ENCODE measurements at places on chromosomes 1 and 21. TPM values are rescaled to one million over a fixed set of nuclear protein-coding genes. Genes with fewer than 3 reads are reported as not detected.

Gene B3GALT6
- 12.5 TPM for total RNA-seq

Gene SAMD13
- 21.0 TPM for total RNA-seq

Gene CYP4B1
- 0.98 TPM for total RNA-seq

Gene CRYAA
- total RNA-seq = not detected

Gene TP73
- 0.12 TPM for total RNA-seq

Gene BCL2L15
- total RNA-seq = 197 TPM

Gene STRIP1
- 54.8 TPM for total RNA-seq

Gene LCE1E
- not detected for total RNA-seq

Gene NR1I3
- not detected for total RNA-seq

Gene SV2A
- total RNA-seq = 7.6 TPM

Measured in mucosa of descending colon (tissue), 3 donors.